ENCODE measurements at places on chromosomes 11 and 22.

- no peaks in the 10 kb centered on the region for H3K4me1 ChIP-seq
- no peak overlapping the region for H3K4me3 ChIP-seq
- no peaks in the 10 kb centered on the region for H3K36me3 ChIP-seq
- no peaks in the 10 kb centered on the region for H3K27me3 ChIP-seq
- no peak overlapping the region for H3K27ac ChIP-seq
- no peak for DNase-seq
Observed at GRCh38 chr11:45273509-45273908, 12.6 kb downstream of the SYT13 start.

- H3K36me3 ChIP-seq: no peaks in the 10 kb centered on the region
- H3K27me3 ChIP-seq: no peaks in the 10 kb centered on the region
- H3K4me1 ChIP-seq: peaks cover 10% of the 10 kb centered on the region
- no peak for DNase-seq
Observed at GRCh38 chr11:2858995-2859698, 26.4 kb downstream of the CDKN1C start.

- H3K27me3 ChIP-seq: no peaks in the 10 kb centered on the region
- H3K36me3 ChIP-seq: no peaks in the 10 kb centered on the region
Observed at GRCh38 chr11:105538588-105538987, 71.3 kb upstream of the GRIA4 start.

GRCh38 chr11:12871241-12871640 lies 137.9 kb upstream of the RASSF10 start:
- H3K36me3 ChIP-seq: no peaks in the 10 kb centered on the region
- no peak overlapping the region for H3K27ac ChIP-seq
- DNase-seq: no peak
- H3K27me3 ChIP-seq: no peaks in the 10 kb centered on the region

DNA sequence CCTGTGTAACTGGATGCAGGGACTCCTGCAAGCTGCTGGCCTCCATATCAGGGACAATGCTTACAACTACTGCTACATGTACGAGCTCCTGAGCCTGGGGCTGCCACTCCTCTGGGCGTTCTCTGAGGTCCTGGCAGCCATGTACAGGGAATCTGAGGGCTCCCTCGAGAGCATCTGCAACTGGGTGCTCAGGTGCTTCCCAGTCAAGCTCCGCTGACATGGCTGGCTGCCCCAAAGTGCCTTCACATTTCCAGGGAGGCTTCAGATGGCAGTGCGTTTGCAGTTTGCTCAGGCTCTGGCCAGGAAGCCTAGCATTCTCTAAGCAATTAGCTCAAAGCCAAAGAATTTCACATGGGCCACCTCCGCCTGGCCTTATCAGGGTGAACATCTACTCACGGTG lies 117.4 kb upstream of the PARVA start:
- H3K27ac ChIP-seq: no peak overlapping the region
- no peaks in the 10 kb centered on the region for H3K27me3 ChIP-seq
- no peak for DNase-seq
- H3K4me3 ChIP-seq: no peak overlapping the region
- peaks cover 81% of the 10 kb centered on the region for H3K36me3 ChIP-seq

GRCh38 chr22:27842669-27843431 lies 41.3 kb upstream of the MN1 start:
- H3K4me3 ChIP-seq: no peak overlapping the region
- DNase-seq: no peak
- H3K4me1 ChIP-seq: no peaks in the 10 kb centered on the region
- H3K27me3 ChIP-seq: no peaks in the 10 kb centered on the region
- H3K36me3 ChIP-seq: peaks cover 6% of the 10 kb centered on the region
- no peak overlapping the region for H3K27ac ChIP-seq

GRCh38 chr11:65084598-65085375 lies 765 bp downstream of the ZFPL1 start:
- no peaks in the 10 kb centered on the region for H3K36me3 ChIP-seq
- H3K4me1 ChIP-seq: peaks cover 6% of the 10 kb centered on the region
- no peak for DNase-seq
- no peaks in the 10 kb centered on the region for H3K27me3 ChIP-seq

- DNase-seq: no peak
- H3K36me3 ChIP-seq: no peaks in the 10 kb centered on the region
- no peaks in the 10 kb centered on the region for H3K27me3 ChIP-seq
- H3K4me3 ChIP-seq: no peak overlapping the region
- H3K27ac ChIP-seq: no peak overlapping the region
- no peaks in the 10 kb centered on the region for H3K4me1 ChIP-seq
Observed at GRCh38 chr22:38782402-38783094, 11.4 kb downstream of the DNAL4 start.

GRCh38 chr11:47235163-47235562 lies 13.5 kb downstream of the ACP2 start:
- DNase-seq: no peak
- H3K36me3 ChIP-seq: no peaks in the 10 kb centered on the region
- no peak overlapping the region for H3K4me3 ChIP-seq
- no peaks in the 10 kb centered on the region for H3K27me3 ChIP-seq
- H3K27ac ChIP-seq: no peak overlapping the region
- no peaks in the 10 kb centered on the region for H3K4me1 ChIP-seq

GRCh38 chr11:69174841-69175240 lies 19.1 kb downstream of the SMIM38 start:
- DNase-seq: no peak
- H3K36me3 ChIP-seq: no peaks in the 10 kb centered on the region
- H3K4me1 ChIP-seq: no peaks in the 10 kb centered on the region
- no peaks in the 10 kb centered on the region for H3K27me3 ChIP-seq

DNA sequence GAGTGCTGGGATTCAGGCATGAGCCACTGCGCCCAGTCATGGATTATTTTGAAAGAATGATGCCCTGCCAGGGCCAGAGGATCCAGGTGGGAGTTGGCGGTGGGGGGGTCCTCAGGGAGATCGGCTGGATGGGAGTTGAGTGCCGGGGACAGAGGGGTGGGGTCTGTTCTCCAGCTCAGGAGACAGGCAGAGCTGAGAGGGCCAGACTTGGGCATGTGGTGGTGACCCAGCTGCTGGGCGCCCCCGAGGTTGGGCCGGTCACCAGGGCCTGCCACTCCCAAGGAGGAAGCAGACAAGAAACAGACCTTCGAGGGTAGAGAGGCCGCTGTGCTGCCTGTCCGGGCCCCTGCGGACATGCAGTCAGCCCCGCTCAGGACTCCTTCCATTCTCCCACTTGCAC lies 11.8 kb upstream of the PRODH start:
- H3K4me3 ChIP-seq: no peak overlapping the region
- H3K36me3 ChIP-seq: no peaks in the 10 kb centered on the region
- no peak for DNase-seq
- H3K4me1 ChIP-seq: no peaks in the 10 kb centered on the region
- no peaks in the 10 kb centered on the region for H3K27me3 ChIP-seq

GRCh38 chr22:26912655-26913345 lies 255.4 kb downstream of the MIAT start:
- no peak for DNase-seq
- H3K27me3 ChIP-seq: no peaks in the 10 kb centered on the region
- no peak overlapping the region for H3K27ac ChIP-seq

Measured in Peyer's patch (tissue), 4 donors.